Foreskin melanocyte (primary cell): ENCODE measurements at places on chromosomes 5 and 9.

- DNase-seq, result no peak
These were observed 155.5 kb downstream of the APBA1 start for GRCh38 chr9:69516353-69517322.

DNA sequence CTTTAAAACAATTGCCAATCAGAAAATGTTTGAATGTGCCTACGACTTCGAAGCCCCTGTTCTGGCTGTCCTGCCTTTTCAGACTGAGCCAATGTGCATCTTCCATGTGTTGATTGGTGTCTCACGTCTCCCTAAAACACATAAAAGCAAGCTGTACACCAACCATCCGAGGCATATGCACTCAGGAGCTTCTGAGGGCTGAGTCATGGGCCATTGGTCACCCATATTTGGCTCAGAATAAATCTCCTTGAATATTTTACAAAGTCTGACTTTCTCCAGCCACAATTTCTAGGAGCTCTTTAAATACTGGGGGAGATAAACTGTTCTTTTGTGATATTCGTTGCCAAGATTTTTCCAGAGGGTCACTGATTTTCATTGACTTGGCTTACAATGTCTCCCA, 53.9 kb downstream of the C9orf57 start:
- no peak for DNase-seq

DNA sequence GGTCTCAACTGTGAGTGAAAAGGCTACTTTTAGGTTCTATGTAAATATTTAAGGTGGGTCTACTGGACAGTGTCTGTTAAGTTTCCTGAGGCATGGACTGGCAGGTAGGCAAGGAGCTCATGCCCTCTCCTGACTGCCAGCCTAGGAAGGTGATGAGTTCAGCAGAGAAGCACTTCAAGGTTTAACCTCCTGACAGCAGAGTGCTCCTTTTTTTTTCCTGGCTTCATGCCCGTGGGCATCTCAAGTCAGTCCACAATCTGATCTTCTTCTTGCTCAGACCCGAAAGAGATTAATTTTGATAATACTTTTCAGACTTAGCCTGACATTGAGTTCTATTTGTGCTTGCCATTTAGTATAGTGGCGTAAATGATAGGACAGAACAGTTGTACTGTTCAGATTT, 241.9 kb upstream of the NREP start:
- no peak for DNase-seq

- DNase-seq, result no peak
These were observed 10.0 kb upstream of the CACFD1 start for GRCh38 chr9:133449760-133450159.

DNA sequence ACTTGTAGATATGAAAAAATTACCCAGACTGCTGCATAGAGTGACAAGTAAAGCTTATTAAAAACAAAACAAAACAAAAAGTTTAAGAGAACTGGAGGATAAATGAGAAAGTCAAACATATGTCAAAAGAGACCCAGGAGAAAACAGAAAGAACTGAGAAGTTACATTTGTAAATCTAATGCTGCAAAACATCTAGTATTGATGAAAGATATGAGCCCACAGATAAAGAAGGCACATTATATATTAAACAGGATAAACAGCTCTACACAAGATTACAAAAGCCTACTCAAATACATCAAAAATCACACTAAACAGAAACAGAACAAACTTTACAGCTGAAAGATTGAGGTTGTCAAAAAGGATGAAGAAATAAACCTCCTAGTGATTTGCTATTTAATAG, 55.1 kb downstream of the ADAMTS6 start:
- DNase-seq, result no peak

GRCh38 chr9:99038484-99038820, 66.5 kb upstream of the TGFBR1 start:
- no peak for DNase-seq

- no peak for DNase-seq
These were observed 63.6 kb downstream of the INIP start for GRCh38 chr9:112654282-112654681.
